ENCODE measurements at places on chromosomes 11 and 22.

- DNase-seq: no peak
Observed at GRCh38 chr11:64048042-64048854, 12.5 kb downstream of the FLRT1 start.

DNA sequence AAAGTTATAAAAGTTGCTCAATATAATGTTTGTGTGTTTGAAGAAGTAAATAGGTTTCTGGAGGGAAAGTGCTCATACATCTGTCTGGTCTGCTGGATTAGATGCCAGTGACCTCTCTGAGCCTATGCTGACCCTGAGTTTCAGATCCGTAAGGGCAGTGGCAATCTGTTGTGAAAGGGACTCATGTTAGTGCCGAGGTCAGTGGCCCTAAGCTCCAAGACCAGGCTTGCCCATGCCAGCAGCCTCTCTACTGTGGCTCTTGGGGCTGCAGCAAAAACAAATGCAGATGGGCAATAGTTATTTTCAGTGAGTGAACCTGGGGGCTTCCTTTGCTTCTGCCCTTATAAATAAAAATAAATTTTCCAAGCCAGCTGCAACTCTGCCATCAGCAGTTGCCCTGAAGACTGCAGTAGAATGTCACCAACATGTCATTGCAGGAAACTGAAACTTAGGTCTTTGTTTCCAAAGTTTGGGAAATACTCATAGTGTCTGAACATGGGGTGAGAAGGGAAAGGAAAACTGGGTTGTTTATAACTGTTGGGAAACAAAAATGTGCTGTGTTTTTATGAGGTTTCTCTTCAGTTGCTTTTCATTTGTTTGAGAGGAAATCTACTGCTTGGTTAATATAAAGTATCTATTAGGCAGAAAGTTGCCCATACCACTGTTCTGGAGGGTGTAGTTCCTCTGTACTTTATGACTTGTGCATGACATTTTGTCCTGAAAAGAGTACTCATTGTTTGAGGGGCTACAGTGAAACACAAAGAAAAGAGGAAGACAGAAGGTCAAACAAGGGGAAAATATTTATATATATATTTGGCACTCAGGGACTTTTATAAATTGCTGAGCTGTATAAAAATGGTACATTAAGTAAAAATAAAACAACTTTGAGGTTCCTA lies 9.5 kb upstream of the MS4A4E start:
- DNase-seq: no peak

DNA sequence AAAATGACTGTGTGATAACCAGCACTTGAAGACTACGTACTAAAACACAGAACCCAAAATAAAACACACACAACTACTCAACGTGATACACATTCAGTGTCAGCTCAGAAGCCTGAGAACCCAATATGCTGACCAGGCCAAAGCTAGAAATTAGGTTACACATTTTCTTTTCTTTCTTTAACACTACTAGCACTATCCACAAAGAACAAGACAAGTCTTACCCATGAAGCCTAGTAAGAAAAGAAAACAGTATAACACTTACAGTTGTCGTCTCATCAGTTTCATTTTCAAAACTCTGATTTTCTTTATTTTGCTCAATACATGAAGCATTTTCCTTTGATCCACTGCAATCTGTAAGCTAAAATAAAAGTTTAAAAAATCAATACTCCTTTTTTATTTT lies 472.9 kb downstream of the DLG2 start:
- no peak for DNase-seq

GRCh38 chr11:58912124-58912523 lies 27.2 kb upstream of the GLYATL1 start:
- DNase-seq: no peak

DNA sequence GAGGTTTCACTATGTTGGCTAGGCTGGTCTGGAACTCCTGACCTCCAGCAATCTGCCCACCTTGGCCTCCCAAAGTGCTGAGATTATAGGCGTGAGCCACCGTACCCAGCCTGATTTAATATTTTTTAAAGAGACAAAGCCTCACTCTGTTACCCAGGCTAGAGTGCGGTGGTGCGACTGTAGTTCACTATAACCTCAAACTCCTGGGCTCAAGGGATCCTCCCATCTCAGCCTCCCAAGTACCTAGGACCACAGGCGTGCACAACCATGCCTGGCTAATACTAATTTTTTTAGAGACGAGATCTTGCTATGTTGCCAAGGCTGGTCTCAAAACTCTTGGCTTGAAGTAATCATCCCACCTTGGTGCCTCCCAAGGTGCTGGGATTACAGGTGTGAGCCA lies 13.5 kb downstream of the GTPBP1 start:
- no peak for DNase-seq

DNA sequence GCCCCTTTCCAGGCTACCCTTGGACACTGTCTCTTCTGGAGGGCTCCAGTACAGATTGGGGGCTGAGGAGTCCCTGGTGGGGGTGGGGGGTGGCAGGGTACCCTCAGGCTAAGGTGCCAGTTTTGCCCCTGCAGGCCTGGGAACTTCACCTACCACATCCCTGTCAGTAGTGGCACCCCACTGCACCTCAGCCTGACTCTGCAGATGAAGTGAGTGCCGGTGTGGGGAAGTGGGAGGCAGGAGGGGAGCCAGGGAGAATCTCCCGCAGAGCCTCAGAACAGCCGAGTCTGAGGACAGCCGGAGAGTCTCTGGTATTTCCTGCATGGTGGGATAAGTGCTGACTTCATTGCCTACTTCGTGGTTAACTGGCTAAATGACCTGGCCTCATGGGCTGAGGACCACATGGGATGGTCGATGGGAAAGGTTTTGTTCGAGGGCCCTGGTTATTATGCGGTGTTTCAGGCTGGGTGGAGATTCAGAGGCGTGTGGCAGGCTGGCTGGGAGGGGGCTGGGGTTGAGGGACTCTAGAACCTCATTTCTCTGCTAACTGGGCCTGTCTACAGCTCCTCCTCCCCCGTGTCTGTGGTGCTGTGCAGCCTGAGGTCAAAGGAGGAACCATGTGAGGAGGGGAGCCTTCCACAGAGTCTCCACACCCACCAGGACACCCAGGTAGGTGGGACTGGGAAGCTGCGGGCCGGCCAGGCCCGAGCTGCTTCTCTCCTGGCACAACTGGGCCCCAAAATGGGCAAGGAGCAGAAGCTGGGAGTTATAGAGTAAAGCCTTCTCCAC lies 8.5 kb downstream of the TMEM258 start:
- DNase-seq: no peak

GRCh38 chr11:1541474-1542204 lies 30.4 kb downstream of the DUSP8 start:
- DNase-seq: no peak

DNA sequence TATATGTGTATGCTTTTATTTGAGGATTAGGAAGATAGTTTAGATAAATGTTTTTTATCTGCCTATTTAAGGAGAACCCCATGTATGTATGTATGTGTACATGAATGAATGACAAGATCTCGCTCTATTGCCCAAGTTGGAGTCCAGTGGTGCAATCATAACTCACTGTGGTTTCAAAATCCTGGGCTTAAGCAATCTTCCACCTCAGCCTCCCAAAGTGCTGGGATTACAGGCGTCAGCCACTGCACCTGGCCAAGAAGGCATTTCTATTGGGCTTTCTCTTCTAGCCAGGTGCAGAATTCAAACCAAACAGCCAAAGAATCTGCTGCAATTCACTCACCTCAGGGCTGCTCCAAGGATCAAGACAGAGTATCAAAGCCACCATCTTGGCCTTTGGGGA lies 25.5 kb upstream of the DGKZ start:
- no peak for DNase-seq

GRCh38 chr22:39244496-39245129 lies at the start of gene PDGFB:
Gene PDGFB (minus strand): TSS chr22:39244982. CDS start chr22:39243963, 1,019 bp downstream.
- DNase-seq: no peak

DNA sequence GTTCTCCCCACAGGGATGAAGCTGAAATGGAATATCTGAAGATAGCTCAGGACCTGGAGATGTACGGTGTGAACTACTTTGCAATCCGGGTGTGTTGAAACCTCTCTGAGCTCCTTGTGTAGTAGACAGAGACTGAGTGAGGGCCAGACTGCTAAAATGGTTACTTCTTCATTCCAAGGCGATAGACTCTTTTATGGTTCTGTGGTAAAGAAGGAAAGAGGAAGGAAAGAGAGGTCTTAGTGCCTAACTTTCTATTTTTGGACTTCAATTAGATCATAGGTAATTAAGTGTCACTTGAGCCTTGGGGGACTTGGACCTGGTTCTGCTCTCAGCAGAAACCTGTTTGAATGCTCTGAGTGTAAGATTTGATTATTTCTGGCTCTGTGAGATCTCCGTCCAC lies 54.7 kb downstream of the NF2 start:
- no peak for DNase-seq

DNA sequence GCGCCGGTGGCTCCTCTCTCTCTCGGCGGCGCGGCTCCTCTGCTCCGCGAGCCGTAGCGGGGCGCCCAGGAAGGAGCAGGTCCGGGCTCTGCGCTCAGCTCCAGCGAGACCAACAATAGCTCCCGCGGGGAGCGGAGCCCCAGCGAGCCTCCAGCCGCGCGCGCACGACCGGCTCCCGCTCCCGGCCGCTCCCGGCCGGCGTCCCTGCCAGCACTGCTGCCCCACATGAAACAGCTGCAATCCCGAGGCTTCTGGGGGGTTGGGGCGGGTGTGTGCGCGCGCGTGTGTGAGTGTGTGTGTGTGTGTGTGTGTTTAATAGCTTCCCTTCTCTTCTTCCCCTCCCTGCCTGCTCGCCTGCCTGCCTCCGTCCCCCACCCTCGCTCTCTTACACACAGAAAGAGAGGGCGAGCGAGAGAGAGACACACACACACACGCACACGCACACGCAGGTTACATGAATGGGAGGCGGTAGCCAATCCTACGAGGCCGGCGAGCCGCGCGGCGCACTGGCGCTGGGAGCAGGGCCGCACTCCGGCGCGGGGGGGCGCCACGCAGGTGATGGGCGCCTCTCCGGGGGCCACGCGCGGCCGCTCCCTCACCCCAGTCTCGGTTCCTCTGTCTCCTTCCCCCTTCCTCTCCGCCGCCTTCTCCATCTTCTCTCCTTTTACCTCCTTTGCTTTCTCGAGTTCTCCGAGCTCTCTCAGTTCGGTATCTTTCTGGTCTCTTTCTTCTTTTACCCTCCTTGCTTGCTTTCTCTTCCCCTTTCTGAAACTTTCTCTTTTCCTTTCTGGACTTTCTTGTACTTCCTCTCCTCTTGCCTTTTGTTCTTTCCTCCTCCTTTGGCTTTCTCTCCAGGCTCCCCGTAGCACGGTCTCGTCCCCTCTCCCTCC lies at the start of gene TENM4:
TENM4 (minus strand) TSS at position 460 of the 890 bp plus-strand sequence. CDS start 371,086 bp downstream, outside the sequence.
- no peak for DNase-seq

GRCh38 chr11:113385749-113386148 lies 1.8 kb upstream of the ANKK1 start:
- DNase-seq: no peak

All from stimulated activated CD8-positive, alpha-beta memory T cell treated with anti-CD3 and anti-CD28 coated beads, Interleukin-4, amount 100 ng/mL, for 4 hours (primary cell).